ENCODE measurements at places on chromosomes 16 and 17.

GRCh38 chr17:7097940-7098339, 16.7 kb downstream of the ASGR2 start:
- no peak for DNase-seq

GRCh38 chr16:86012221-86012620, 113.3 kb downstream of the IRF8 start:
- DNase-seq: no peak

DNA sequence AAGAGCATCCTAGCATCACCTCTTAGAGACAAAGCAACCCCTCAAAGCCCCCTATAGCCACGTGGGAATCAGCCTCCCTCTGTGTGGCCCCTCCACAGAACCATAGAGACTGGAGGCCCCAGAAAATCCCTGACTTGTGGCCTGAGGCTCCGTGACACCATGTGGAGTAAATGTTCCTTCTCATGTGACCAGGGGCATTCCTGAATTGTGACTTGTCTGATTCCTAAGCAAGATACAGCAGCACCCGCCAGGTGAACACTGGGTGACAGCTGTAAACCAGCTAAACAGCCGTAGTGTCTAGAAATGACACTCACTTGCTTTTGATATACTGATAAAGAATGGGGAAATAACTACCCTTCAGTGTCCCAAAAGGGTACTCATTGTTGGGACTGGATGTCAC, 79.0 kb downstream of the DYNLRB2 start:
- no peak for DNase-seq

DNA sequence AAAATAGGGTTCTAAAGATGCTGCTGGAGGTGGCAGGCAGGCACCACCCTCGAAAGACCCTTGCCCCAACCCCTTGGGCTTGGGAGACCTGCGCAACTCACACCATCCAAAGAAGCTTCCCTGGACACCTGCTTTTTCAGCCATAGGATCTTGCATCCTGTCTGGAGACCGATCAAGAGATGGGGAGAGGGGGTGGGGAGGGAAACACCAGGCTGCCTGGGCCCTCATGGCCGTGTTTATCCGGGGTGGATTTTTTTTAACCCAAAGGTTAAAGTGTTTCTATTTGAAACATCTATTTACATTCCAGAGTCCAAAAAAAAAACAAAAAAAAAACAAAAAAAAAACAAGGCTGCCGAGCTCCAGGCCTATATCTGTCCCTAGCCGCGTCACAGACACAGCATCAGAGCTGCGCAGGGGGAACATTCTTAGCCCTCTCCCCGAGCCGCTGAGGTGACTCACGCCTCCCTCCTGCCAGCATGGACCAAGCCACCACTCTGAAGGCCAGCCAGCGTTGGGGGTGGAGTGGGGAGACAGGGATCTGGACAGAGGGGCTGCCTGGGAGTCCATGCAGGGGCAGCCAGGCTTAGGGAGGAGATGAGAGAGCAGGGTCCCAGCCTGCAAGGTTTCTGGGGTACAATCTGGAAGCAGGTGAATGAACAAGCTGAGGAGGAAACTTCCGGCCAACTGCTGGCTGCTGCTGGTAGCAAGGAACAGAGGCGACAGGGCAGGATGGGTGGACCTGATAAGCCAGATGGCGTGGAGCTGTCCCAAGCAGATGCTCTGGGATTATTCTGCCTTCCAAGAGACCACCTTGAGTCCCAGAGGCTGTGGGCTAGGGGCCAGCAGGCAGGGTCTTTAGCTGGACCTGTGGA, 14.8 kb downstream of the HDAC5 start:
- DNase-seq: no peak

- DNase-seq: peak; percentile 95
These were observed 68.8 kb downstream of the ABR start for GRCh38 chr17:1110862-1111598.

GRCh38 chr16:70418274-70418992, 20.5 kb downstream of the ST3GAL2 start:
- DNase-seq: no peak

GRCh38 chr17:83064732-83065659, 14.4 kb upstream of the METRNL start:
- DNase-seq: no peak

GRCh38 chr17:79223953-79224352, 149.3 kb downstream of the ENGASE start:
- DNase-seq: no peak

DNA sequence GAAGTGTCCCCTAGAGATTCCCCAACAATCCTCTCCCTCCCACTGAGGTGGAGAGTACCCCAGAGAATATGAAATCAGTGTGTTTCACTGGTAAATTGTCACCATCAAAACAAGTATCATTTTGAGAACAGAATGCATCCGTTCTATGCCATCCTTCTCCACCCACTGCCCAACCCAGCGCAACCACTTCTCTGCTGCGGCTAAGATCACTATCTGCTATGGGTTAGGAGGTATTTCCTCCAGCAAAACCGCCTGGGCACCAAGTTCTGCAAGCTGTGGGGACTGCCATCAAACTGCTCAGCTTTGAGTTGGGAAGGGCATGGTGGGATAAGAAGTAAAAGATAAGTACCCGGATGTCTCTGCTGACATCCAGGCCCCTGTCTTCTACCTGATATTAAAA, 24.4 kb downstream of the CNTNAP1 start:
- DNase-seq: no peak

GRCh38 chr16:27618606-27619327, 68.8 kb downstream of the KATNIP start:
- no peak for DNase-seq

- peak; percentile 30 for DNase-seq
These were observed 2.1 kb downstream of the ITGB4 start for GRCh38 chr17:75723171-75723930.

GRCh38 chr17:14203388-14203787, 33.3 kb downstream of the CDRT15 start:
- no peak for DNase-seq

GRCh38 chr16:78353640-78354275, 254.3 kb downstream of the WWOX start:
- no peak for DNase-seq

- no peak for DNase-seq
These were observed 26.7 kb downstream of the SMIM36 start for GRCh38 chr17:55484575-55484974.

DNA sequence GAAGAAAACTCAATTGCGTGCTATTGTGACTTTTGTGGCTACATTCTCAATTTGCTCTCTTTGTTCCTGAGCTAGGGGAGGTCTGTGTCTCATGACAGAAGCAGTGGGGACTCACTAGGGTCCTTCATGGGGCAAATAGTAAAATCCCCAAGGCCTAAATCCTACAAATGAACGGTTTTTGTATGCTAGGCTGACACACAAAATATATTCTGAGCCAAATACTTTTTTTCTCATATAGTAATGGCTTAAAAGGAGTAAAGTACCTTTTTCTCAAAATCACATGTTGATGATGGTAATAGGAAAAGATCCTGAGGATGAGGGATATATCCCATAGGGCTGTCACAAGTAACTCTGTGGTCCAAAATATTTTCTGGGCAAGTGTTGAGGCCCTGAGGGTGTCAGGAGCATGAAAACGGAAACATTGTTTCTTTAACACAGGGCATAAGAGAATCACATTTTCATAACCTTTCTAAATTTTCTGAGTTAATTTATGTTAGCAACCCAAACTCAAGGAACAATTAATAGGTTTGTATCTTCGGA, 77.5 kb upstream of the CNTNAP4 start:
- DNase-seq: no peak

DNA sequence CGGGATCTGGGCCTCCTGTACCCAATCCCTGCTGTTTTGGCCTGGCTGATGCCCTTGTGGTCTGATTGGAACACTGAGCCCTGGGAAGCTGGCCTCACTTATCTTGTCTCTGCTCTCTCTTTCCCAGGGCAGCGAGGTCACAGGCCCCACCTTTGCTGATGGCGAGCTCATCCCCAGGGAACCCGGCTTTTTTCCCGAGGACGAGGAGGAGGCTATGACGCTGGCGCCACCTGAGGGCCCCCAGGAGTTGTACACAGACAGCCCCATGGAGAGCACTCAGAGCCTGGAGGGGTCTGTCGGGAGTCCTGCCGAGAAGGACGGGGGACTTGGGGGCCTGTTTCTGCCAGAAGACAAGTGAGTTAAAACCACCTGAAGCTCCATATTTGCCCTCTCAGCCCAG, 126.0 kb downstream of the RAB11FIP4 start:
- DNase-seq: peak; percentile 13

GRCh38 chr17:2610195-2611175, 17.0 kb downstream of the PAFAH1B1 start:
- DNase-seq: no peak

DNA sequence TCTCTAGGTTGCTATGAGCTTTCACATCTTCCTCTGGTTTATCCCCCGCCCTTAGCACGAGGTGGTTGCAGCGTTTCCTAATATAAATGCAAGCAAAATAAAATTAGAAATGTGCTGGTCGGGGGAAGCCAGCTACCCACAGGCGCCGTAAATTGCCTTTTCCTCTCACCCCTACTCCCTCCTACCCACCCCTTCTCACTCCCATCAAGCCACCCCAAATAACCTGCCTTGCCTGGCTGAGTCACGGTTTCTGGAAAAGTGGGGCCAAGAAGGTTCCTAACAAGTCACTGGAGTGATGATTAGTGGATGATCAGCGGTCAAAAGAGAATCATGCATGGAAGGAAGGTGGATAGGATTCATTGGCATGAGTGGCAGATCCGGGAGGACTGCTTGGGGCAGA, 120.9 kb upstream of the RBFOX1 start:
- DNase-seq: no peak

- no peak for DNase-seq
These were observed 80.0 kb downstream of the USP32 start for GRCh38 chr17:60311936-60312335.

DNA sequence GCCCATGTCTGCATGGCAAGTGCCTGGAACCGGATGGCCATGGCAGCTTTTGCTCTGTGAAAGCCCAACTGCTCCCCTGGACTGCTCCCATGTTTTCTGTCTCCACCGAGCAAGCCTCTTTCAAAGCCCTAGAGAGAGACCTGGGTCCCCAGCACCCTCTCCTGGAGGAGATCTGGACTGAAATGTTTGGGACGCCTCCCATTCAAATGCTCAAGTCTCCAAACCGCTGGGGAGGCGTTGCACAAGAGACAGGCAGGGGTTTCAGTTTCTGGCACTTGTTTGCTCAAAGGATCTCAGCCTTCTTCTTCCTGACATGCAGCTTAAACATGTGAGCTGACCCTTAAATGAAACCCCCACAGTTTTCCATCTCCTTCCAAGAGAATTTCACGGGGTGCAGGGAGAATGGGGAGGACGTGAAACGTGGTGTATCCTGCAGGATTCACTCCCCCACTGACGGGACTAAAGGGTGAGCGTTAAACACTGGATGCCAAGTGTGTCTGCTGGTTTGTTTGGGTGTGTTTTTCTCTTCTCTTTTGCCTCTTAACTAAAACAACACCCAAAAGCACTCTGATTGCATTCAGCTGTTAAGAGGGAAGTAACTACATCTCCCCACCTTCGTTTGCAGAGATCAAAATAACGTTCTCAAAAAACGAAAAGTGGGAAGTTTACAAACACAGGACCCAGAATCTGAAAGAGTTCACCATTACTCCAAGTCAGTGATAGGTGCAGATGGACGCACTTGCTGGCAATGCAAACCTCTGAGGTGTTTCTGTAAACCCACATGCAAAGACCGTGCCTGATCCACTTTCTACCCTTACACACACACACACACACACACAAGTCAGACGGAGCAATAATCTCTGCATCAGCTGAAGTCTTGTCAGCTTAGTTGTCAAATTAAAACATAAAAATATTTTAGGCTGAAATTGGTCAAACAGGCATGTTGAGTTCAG, 256.9 kb downstream of the C16orf95 start:
- peak; percentile 48 for DNase-seq

GRCh38 chr17:55300479-55301290, 35.9 kb downstream of the HLF start:
- no peak for DNase-seq

DNA sequence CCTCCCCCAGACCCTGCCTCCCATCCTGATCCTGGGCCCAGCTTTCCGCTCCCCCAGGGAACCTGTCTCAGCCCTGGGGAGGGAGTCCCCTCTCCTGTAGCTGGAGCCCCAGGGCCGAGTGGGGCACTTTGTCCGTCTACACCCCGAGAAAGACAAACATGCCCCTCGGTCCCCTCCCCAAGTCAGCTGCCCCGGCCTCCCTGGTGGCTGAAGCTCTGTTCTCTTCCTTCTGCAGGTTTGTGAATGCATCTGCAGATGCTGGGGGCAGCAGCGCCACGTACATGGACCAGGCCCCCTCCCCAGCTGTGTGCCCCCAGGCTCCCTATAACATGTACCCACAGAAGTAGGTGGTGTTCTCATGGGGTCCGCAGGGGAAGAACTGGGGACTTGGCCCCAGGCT, 20.8 kb downstream of the STAT5A start:
- DNase-seq: no peak

DNA sequence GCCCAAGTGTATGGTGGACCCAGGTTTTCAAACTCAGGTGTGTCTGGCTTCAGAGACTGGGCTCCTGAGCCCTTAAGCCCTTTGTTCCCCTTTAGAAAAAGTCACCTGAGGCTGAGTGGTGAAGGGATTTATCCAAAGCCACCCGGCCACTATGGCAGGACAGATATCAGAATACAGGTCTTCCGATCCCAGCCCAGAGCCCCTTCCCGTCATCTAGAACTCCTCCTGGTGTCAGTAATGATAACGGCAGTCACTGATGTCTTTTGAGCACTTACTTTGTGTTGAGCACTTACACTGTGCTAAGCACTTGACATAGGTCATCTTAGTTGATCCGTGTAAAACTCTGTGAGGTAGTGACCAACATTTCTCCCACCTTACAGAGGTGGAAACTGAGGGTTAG, 16.6 kb downstream of the NOD2 start:
- no peak for DNase-seq

- peak; percentile 84 for DNase-seq
These were observed 39.0 kb downstream of the LYRM1 start for GRCh38 chr16:20939611-20940010.

GRCh38 chr16:68499006-68499405, 40.1 kb upstream of the ZFP90 start:
- DNase-seq: no peak

GRCh38 chr17:66836063-66837005, 1.4 kb downstream of the CACNG5 start:
- no peak for DNase-seq

DNA sequence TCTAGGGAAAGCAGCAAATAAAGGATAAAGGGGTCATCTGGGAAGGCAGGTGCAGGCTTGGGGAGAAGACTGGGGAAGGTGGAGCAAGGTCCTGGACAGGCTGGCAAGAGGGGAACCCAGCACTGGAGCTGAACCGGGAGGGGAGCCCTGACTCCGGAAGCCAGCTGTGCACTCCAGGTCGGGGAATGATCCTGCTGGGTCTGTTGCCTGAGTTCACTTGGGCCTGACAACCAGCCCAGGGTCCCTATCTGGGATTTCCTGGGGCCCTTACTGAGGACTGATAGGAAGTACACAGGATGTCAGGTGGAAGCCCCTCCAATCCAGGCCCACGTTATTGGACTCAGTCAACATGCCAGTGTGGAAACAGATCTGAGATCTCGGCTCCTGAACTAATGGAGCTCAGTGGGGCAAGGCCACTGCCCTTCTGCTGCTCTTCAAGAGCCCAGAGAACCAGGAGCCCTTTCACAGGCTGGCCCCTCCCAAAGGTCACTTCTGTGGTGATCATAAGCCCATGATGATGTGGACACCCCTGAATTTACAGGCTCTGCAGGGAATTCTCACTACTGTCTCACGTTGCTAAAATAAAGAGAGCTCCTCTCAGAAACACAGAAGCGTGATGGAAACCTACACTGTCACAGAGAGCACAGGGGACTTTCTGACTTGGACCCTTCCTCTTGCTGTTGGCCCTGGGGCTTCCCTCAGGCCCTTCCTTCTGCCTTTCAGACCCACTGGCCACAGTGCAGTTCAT, 19.9 kb upstream of the PITPNM3 start:
- DNase-seq: peak; percentile 35

Data from inflammatory macrophage treated with lipopolysaccharide for 4 hours (primary cell).